ENCODE measurements at places on chromosomes 5 and 9.

- DNase-seq, result peak; percentile 33
Measured at GRCh38 chr5:180209137-180209581, at the start of gene RASGEF1C. RASGEF1C (minus strand) TSS chr5:180209211; CDS start chr5:180138052, 71,159 bp downstream.

GRCh38 chr9:87950765-87951488 is 23.4 kb downstream of the CDK20 start:
- no peak for DNase-seq

DNA sequence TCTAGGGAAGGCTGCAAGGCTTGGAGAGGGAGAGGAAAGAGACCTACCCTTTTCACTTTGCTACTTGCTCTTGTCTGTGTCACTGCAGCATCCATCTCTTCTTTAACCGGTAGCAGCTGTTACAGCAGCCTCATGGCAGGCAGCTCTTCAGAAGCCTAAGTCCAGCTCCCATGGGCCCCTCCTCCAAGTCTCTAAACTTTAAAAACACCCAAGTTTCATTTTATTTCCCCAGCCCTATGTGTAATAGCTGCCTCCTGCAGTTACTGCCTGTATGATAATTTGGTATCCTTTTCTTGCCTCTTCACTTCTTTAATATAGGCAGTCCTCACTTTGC is 313.1 kb upstream of the PIK3R1 start:
- no peak for DNase-seq

DNA sequence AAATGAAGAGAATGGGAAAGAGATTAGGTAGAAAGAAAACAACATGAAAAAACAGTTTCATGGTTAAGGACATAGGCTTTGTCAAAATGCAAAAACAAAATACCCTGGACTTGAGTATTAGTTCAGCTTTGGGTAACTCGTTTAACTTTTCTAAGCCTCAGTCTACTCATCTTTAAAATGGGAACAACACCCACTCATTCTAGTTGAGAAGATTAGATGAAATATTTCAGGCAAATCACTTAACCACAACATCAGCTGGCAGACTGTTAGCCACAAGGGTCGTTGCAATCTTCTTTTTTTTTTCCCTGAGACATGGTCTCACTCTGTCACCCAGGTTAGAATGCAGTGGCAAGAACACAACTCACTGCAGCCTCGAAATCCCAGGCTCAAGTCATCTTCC is 185.6 kb downstream of the DCP2 start:
- no peak for DNase-seq

GRCh38 chr5:82560561-82560960 is 282.4 kb upstream of the RPS23 start:
- no peak for DNase-seq

GRCh38 chr5:178642351-178642909 is 15.6 kb upstream of the CLK4 start:
- DNase-seq, result no peak

DNA sequence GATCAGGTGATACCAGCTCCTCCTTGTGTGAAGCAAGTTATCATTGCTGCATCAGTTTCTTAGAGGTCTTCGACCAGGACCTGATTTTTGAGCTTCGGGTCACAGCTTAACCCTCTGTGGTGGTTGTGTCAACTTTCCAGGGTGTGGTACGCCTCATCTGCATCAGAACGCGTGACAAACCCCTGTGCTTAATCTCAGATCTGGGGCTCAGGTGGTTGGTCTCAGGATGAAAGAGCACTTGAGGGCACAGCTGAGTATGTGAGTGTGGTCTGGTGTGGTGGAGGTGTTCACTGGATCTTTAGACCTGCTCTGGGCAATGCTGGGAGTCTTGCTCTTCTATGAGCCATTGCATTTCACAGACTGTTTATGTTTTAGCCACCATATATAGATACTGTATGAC is 64.1 kb downstream of the OSTF1 start:
- no peak for DNase-seq

DNA sequence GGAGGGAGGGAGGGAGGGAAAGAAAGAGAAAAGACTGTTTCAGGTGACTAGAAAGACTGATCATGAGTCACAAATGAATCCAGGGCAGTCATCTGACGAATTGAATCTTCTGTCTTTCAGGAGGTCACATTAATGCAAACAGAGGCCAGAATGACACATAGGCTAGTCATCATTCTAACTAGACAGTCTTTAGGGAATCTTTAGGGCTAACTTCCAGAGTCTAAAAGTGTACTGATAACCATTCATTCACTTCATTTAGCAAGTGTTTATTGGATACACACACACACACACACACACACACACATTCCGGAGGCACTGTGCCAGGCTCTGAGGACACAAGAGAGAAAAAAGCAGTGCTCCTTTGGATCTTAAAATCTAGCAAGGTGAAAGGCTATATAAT is 156.7 kb downstream of the EBF1 start:
- no peak for DNase-seq

- DNase-seq, result no peak
Measured at GRCh38 chr9:20419533-20419932, 202.8 kb downstream of the MLLT3 start.

Data from CMK (cell line).